ENCODE measurements at places on chromosomes 1 and 21. TPM values are rescaled to one million over a fixed set of nuclear protein-coding genes. Genes with fewer than 3 reads are reported as not detected.

GRCh38 chr1:184075055-184076029 is 23.8 kb downstream of the TSEN15 start:
- H3K36me3 ChIP-seq, result no peaks in the 10 kb centered on the region
- no peak for DNase-seq
- no peaks in the 10 kb centered on the region for H3K27me3 ChIP-seq
- H3K4me3 ChIP-seq, result no peak overlapping the region
- no peaks in the 10 kb centered on the region for H3K4me1 ChIP-seq

Gene ITGB3BP
- total RNA-seq, result 11.7 TPM

GRCh38 chr1:232168508-232168907 is 461.4 kb downstream of the SIPA1L2 start:
- no peak for DNase-seq
- H3K4me3 ChIP-seq, result no peak overlapping the region
- no peaks in the 10 kb centered on the region for H3K27me3 ChIP-seq
- H3K36me3 ChIP-seq, result no peaks in the 10 kb centered on the region
- H3K27ac ChIP-seq, result no peak overlapping the region

DNA sequence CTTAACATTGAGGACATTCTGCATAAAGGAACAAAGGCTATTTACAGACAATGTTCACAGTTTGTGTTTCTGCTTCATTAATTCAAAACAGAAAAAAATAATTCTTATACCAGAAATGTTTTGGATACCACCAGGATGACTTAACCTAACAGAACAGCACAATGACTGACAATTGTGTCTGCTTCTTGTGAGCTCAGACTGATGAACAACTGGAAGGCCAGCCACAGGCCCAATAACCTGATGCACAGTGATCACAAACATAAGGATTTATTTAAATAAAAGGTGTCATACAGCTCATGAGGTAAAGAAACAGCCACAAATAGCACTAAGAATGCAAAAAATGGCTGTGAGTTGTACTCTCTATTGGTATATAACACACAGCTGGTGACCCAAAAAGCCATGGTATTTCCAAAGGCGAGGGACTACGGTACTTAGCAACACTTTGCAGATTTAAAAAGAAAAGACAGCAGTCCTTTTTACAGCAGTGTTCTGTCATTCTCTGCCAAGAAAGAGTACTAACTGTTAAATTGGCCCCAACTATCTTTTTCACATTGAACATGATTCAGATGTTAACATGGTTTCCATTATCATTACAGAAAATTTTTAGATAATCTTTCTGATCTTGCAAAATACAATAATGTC is 32.1 kb upstream of the DDAH1 start:
- H3K36me3 ChIP-seq, result no peaks in the 10 kb centered on the region
- H3K27me3 ChIP-seq, result no peaks in the 10 kb centered on the region
- H3K4me1 ChIP-seq, result no peaks in the 10 kb centered on the region

DNA sequence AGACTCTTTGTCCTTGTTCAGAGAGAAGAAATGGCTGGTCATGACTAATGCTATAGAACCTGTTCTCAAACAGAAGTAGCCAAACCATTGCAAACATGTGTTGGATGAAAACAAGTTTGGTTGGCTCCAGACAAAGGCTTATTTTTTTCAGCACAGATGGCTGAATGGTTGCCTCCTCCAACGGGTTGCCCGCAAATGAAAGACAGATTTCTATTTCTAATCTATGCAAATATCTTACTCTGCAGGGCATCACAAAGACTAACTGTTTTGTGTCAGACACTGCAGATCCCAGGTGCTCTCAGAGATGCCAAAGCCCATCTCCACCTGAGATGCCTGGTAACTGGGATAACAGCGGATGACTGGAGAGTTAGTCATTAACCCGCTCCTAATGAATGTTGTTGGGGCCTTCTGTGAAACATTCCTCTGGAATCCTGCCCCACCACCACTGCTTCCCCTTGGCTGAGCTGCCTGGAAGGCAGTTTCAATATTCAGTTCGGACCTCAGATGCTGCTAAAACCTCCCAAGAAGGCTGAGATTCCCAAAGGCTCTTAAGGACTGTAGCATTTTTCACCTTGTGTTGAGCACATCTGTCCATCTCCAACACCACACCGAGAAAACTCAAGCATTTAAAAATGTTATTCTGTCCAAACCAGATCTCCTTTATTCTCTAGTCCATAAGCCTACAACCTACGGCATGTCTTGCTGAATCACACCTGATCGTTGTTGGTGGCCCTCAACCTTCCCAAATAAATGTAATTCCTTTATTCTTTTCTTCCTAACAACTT is 104.4 kb downstream of the PTPN14 start:
- H3K27ac ChIP-seq, result peak overlapping the region; percentile 68
- no peaks in the 10 kb centered on the region for H3K27me3 ChIP-seq
- no peaks in the 10 kb centered on the region for H3K36me3 ChIP-seq
- H3K4me1 ChIP-seq, result no peaks in the 10 kb centered on the region
- DNase-seq, result peak; percentile 69

Gene PROK1
- 0.66 TPM for total RNA-seq

GRCh38 chr21:31520561-31521098 is 138.9 kb upstream of the SOD1 start:
- no peak for DNase-seq
- H3K27ac ChIP-seq, result no peak overlapping the region
- no peak overlapping the region for H3K4me3 ChIP-seq
- H3K27me3 ChIP-seq, result no peaks in the 10 kb centered on the region
- H3K36me3 ChIP-seq, result no peaks in the 10 kb centered on the region

GRCh38 chr1:228332797-228333738 is 73.6 kb downstream of the TRIM11 start:
- H3K27me3 ChIP-seq, result no peaks in the 10 kb centered on the region
- no peak overlapping the region for H3K27ac ChIP-seq
- no peaks in the 10 kb centered on the region for H3K36me3 ChIP-seq
- H3K4me3 ChIP-seq, result no peak overlapping the region
- no peak for DNase-seq

Gene GJA8
- total RNA-seq, result not detected

GRCh38 chr1:230753586-230754251 is 6.5 kb downstream of the CAPN9 start:
- no peaks in the 10 kb centered on the region for H3K4me1 ChIP-seq
- H3K36me3 ChIP-seq, result no peaks in the 10 kb centered on the region
- H3K27me3 ChIP-seq, result no peaks in the 10 kb centered on the region
- no peak for DNase-seq
- H3K27ac ChIP-seq, result peak overlapping the region; percentile 58

Gene C1orf141
- total RNA-seq, result not detected

Gene FAM131C
- not detected for total RNA-seq

DNA sequence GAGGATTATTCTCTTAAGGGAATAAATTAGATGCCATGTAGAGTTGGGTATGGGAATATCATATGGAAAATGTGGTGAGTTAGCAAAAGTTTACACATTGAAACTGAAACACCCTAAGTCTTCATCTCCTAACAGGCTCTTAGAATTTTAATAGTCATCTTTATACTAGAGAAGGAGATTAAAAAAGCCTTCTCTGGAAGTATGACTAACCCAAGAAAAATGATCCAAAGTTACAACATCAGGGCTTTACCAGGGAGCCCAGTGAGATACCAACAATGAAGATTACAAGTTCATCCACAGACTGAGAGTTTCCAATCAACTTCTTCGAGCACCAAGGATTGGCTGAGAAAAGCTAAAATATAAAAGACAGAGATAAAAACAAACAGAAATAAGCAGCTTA is 70.0 kb upstream of the KIAA0040 start:
- H3K36me3 ChIP-seq, result no peaks in the 10 kb centered on the region
- no peak overlapping the region for H3K4me3 ChIP-seq
- H3K27ac ChIP-seq, result no peak overlapping the region
- DNase-seq, result no peak

GRCh38 chr1:61181067-61182038 is 99.0 kb downstream of the NFIA start:
- H3K4me3 ChIP-seq, result no peak overlapping the region
- H3K36me3 ChIP-seq, result no peaks in the 10 kb centered on the region
- no peaks in the 10 kb centered on the region for H3K27me3 ChIP-seq
- no peak overlapping the region for H3K27ac ChIP-seq
- DNase-seq, result no peak

DNA sequence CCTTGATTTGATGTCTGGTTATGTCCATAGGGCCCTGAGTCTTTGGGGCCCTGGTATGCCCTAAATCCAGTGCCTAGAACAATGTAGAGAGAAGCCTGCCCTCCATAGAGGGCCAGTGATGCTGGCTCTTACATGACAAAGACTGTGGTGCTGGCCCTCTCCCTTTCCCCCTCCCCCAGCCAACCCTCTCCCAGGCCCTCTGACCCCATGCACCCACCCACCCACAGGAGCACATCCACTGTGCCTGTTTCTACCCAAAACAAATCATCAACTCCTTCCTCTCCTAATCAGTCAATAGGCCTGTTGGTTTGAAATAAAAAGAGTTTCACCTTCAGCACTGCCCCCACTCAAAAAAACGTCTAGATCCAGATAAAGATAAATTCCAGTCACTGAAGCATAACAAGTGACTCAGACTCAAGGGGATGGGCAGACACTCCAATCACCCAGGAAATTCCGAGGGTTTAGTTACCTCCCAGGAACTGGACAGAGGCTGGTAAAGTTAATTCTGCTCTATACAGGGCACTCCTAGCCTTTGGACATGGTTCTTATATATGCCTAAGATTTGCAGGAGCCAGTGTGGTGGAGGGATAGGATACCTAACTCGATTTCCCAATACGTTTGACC is 144.8 kb upstream of the VANGL1 start:
- no peaks in the 10 kb centered on the region for H3K27me3 ChIP-seq
- no peak overlapping the region for H3K27ac ChIP-seq
- no peak for DNase-seq
- H3K4me3 ChIP-seq, result no peak overlapping the region
- no peaks in the 10 kb centered on the region for H3K4me1 ChIP-seq

Data from breast epithelium (tissue), 4 donors.